ENCODE measurements at places on chromosomes 11 and 22.

DNA sequence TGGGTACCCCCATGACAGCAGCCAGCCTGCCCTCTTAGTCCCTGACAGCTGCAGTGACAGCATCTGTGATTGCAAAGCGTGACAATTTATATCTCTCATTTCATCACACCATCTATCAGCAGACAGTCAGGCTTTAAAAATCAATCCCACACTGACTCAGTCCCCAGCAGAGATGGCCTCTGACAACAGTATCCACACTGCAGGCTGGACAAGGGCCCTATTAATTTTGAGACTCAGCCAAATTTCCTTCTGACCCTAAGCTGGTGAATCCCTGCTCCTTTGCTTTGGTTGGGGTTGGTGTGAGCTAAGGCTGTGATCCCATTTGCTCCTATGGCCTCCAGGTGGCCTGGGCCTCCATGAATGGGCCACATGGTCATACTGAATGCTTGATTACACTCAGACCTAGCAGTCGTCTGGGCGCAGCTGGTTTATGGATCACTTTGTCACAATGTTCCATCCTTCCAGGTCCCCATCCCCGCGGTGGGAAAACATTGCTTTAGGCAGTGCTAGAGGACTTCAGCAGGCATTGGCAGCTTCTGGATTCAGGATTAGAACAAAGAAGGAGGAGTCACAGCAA, 68.2 kb upstream of the B3GAT1 start:
- DNase-seq = no peak

DNA sequence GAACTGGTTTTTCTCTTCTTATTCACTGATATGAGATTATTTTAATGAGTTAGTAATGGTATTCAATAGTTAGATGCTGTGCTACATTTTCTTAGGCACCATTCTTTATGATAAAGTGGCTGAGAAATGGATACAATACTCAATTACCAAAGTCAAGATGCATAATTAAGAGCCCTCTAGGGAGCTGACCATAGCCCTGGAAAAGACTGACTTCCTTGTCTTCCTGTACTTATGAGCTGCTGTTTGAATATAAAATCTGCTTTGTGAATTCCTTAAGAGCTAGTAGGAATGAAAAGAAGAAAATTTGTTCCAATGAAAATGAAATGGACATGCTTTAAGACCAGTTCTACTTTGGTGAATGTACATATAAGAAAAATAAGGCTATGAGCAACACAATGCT, 452.3 kb downstream of the KCNA4 start:
- DNase-seq = no peak

DNA sequence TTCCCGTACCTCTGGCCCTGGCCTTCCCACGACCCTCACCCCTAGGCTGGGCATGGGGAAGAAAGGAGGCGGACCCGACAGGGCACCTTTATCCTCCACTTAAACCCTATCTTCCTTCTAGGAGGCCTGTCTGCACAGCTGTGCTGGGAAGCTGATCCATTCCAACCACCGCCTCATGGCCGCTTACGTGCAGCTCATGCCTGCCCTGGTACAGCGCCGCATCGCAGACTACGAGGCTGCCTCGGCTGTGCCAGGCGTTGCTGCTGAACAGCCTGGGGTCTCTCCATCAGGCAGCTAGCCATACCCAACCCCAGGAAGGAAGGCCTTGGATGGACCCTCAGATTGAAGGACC, 599 bp downstream of the TIMM10B start:
- no peak for DNase-seq

DNA sequence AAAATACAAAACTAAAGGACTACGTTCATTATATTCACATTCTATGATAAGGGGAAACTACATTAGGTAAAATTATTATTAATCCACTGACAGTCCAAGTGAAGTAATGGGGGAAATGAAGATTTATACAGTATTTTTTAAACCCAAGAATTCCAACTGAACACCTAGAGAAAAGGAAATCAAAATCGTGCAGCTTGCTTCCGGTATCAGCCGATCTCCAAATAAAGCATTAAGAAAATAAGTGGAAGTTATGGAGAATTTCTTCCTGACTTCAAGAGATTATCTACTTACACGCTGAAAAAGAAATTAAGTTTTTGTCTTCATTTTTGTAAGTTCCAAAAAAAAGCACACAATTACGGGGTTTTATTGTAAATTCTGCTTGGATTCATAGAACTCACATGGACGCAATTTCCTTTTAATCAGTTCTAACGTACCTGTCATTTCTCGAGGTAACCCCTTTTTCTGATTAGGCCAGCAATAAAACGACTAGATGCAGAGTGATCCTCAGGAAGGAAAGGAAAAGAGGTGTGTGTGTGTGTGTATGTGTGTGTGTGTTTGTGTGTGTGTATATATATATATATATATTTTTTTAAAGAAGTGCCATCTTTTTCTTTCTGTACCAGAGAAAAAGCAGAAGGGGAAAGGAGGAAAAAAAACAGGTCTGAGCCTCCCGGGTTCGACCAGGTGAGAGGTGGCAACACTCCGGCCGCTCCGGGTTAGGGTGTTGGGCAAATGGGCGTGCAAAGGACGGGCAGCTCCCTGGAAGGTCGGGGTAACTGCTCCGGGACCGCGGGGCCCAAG, 1.1 kb downstream of the ZBTB44 start:
- no peak for DNase-seq

DNA sequence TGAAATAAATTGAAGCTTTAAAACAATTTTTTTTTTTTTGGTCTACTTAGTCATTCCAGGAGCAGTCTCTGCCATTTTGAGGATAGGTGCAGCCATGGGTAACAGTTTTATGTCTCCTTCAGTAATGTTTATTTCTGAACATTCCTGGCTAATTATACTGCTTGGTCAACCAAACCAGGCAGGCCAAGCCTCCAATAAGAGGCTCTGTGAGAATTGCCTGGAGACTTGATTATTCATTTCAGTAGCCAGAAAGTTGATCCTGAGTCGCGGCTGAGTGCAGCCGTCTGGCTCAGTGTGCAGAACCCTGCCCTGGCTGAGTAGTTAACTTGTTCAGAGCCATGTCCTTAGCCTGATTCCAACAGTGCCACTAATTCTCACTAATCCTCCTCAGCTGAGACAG, 364.0 kb upstream of the FAT3 start:
- no peak for DNase-seq

DNA sequence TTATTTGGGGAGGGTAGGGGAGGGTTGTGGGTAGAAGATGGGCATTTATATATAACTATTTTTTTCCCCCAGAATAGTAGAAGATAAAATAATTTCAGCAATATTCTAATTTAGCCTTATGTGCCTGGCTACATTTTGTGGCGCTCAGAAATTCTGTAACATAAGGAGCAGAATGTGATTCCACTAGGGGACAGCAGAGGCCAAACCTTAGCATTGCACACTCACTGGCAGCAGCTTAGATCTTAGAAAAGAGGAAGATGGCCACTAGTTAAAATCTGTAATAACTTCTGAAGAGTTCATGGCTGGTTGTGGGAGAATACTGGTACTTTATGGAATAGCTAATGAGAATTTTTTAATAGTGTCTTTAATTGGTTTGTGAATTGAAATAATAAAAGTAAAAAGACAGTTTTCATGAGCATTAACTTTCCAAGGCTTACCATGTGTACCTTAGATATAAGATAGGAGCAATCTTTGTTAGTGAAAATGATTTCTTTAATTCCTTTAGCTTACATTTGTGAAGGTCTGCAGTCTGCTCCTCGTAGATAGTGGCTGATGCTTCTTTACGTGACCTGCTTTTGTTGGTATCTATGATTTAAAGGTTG, 33.1 kb downstream of the DDX10 start:
- no peak for DNase-seq

DNA sequence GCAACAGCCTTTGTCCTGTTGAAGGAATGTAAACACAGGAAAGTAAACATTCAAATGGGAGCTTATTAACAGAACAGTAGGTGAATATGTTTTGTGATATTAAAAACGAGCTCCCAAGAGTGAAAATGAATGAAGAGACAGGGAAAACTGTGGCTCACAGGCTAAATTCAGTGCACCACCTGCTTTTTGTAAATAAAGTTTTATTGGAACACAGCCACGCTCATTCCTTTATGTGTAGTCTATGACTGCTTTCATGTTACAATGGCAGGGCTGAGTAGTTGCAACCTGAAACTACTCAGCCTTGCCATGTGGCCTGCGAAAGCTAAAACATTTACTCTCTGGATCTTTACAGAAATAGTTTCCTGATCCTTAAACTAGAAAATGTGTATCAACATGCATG, 136.9 kb downstream of the MYO18B start:
- DNase-seq = no peak

DNA sequence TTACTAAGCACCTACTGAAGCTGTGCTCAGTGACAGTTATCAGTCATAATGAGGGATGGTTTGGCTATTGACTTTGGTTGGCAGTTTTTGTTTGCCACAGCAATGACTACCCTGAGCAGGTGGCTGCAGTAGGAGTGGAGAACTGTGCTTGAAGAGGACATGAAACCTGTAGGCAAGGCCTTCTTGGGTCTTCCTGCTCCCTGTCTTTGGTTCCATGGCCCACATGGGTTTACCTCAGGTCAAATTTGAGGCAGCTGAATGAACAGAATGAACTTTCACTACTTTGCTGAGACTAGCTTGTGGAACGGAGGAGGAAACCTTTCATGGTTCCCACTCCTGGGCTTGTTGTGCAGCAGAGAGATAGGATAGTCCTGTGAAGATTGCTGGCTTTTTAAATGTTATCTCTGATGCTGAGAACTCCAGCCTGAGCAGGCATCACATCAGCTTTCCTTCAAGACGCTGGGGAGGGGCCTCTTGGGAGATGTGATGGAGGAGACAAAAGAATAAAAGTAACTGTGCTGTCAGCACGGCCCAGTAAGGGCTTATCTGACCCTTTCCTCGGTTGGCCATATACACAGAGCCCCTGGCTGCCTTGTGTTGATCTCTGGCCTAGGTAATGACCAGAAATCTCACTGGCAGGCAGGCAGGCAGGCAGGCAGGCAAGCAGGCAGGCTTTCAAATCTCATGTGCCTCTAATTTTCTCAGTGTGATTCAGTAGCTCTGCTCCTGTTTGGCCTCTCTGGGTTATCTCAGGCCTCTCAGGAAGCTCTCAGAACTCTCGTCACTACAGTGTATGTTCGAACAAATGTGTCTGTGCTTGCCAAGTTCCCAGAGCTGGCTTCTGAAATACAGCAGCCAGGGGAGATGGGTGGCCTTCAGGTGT, 12.0 kb downstream of the STIM1 start:
- DNase-seq = no peak

DNA sequence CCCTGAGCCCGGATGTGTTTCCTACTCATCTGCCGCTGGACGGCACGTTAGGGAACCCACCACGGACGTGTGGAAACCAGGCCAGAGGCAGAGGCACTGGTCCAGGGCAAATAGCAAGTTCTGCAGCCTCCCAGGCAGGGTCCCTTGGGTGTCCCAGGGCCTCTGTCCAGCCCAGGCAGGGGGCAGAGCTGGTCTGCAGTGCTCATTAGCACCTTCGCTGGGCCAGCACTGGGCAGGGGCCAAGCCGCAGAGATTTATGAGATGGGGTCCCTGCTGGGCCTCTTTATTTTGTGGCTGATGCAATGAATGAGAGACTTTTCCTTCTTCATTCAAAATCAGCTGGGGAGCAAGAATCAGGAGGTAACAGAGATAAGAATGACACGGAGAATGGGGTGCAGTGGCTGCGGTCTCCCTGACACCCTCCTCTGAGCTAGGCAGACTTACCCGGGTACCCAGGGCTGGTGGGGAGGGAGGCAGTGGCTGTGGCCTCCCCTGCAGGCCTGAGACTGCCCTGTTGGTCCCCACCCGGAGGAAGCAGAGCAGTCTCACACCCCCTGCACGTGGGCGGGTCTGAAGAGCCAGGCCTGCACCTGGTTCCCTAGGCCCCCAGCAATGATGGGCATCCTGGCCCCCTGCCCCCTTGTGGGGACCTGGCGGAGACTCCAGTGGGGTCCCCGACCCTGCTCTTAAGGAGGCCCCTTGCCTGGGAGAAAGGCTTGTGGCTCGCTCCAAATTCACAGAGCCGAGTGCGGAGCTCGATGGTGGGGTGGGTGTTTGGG, 14.0 kb upstream of the PARVG start:
- DNase-seq = no peak

DNA sequence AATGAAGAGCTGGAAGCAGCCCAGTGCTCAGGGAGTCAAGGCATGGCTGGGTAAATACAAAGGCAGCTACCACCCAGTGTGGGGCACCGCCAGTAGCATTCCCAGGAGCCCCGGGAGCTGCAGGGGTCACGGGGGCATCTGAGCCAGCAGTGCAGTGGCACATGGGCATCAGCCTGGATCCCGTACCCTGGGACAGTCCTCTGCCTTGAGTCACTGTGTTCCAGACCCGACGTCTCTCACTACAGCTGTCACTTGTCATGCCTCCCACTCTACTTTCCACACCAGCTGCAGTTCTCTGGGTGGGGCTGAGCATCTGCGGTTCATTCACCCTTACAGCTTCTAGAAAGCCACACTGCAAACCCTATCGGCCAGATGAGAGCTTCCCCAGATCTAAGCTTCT, 29.6 kb downstream of the DHCR7 start:
- DNase-seq = no peak

- no peak for DNase-seq
Measured at GRCh38 chr11:23585416-23586104, 725.3 kb upstream of the CCDC179 start.

DNA sequence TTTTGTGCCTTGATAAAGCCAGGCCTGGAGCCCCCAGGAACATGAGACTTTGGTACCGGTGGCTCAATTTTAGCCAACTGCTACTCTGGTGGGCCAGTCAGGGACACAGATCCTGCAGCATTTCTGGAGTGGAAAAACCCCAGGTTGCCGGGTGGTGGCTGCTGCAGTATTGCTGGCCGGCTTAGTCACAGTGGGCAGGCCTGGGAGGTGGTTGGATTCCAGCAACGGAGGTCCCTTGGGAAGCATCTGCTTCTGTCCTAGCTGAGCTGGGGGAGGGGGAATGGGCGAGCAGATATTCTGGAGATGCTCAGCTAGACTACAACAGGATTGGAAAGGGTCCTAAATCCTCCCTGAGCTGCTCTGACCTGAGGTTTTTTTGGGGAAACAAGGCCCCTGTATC, 31.6 kb upstream of the ACCSL start:
- DNase-seq = no peak

GRCh38 chr11:10725114-10725906, 25.7 kb upstream of the CTR9 start:
- no peak for DNase-seq

GRCh38 chr11:726278-727220, 20.5 kb downstream of the EPS8L2 start:
- no peak for DNase-seq

GRCh38 chr11:95556011-95556341, 233.6 kb downstream of the FAM76B start:
- no peak for DNase-seq

GRCh38 chr11:19536131-19536530, 176.5 kb upstream of the NAV2 start:
- no peak for DNase-seq

DNA sequence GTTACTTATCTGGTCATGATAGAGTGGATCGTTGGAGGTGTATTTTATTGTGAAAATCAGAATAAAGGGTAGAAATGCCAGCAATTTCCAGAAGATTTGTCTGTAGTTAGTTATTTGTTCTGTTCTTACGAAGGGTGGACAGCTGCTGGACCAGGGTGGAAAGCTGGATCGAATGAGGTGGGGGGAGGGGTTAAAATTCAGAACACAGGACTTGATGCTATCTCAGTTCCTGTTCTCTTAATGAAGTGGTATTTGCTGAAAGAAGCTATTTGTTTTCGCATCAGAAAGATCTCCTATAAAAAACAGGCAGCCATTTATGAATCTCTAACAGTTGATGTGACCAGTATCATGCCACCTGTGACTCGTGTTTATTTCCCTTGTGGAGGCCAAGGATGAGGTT, 556.2 kb downstream of the OPCML start:
- DNase-seq = no peak
